NCI-H2081 treated with DMSO at 0.1 percent for 48 hours (cell line): ENCODE measurements at places on chromosomes 1 and 21.

- no peak for DNase-seq
Measured at GRCh38 chr1:204576422-204576821, 60.2 kb downstream of the MDM4 start.

- no peak for DNase-seq
Measured at GRCh38 chr1:221011145-221011544, 131.9 kb downstream of the HLX start.

DNA sequence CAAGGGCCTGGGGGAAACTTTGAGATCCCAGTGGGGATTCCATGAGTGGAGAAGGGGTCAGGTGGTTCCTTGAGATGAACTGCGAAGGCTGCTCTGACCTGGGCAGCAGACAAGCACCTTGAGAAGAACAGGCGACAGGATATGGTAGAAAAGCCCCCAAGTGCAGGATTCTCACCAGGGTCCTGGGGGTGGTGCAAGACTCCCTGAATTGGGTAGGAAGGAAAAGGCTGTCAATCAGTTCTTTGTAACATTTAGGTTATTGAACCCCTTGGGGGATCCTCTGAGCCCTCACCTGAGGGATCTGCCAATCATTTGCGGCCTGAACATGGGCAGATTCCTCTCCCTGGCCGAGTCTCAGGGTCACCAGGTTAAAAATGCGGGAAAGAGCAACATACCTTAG lies 2.4 kb upstream of the PRAMEF12 start:
- no peak for DNase-seq

DNA sequence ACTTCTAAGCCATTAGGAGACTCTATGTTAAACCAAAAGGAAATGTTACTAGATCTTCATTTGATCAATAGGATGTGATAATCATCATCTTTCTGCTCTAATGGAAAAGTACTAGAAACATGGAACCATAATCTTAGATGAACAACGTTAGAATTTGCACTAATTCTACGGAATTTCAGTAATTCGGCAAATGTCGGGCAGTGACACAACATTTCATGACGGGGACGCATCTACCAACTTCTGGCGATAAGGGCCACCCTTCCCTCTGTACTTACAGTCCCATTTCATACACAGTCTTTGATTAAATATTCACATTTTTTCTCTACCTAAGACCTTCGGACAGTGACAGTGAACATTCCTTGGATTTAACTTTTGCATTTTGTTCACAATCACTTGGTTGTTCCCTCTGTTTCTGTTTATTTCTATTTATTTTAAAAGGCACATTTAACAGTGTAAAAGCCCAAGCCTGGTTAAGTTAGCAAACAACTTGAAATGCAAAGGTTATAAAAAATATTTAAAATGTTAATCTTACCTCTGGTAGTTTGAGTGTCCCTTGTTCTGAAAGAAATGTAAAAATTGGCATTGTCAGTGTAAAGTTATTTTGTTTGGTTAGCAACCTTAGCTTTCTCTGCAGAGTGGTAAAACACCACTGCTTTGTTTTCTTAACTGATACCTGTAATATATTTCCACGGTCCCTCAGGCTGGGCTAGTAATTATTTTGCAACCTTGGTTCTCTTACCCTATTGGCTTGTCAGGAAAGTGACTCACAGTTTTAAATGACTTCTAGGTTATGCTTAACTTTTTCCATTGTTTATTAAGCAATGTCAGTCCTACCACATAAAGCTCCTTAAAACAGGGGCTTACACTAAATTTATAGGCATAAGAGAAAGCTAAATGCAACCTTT lies 276.9 kb downstream of the VAV3 start:
- DNase-seq: no peak

DNA sequence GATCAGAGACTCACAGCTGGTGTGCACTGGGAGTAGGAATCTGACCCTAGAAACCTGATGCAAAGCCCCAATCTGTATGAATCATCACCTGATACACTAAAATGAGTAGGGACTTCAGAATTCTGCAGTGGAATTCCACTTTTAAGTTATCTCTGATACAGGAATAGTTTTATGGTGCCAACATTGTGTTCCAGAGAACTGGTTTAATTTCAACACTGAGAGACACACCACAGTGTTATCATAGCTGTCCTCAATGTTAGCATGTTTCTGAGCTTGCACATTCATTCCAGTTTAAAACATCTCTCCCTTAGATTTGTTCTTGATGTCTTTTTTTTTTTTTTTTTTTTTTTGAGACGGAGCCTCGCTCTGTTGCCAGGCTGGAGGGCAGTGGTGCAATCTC lies 7.1 kb downstream of the UTS2 start:
- DNase-seq: no peak
